ENCODE measurements at places on chromosomes 3 and 15. TPM values are rescaled to one million over a fixed set of nuclear protein-coding genes. Genes with fewer than 3 reads are reported as not detected.

Gene CPN2
- 0.10 TPM for total RNA-seq

Gene GOLGA8G
- total RNA-seq, result not detected

Gene CTXN2
- not detected for total RNA-seq

Gene HTR3E
- total RNA-seq, result not detected

Gene TAGLN3
- total RNA-seq, result 1.9 TPM

Gene ISLR
- 46.8 TPM for total RNA-seq

Gene GALK2
- 38.5 TPM for total RNA-seq

Gene CPLX3
- 0.20 TPM for total RNA-seq

Gene TADA3
- 20.8 TPM for total RNA-seq

Gene PTPRG
- 40.0 TPM for total RNA-seq

Gene ACKR4
- 41.2 TPM for total RNA-seq

Gene CADM2
- 2.5 TPM for total RNA-seq

Gene SPTBN5
- 1.7 TPM for total RNA-seq

Gene IQCF5
- total RNA-seq, result not detected

Gene DLL4
- total RNA-seq, result 7.6 TPM

Gene EPB42
- total RNA-seq, result 10.4 TPM

Gene POPDC2
- 5.5 TPM for total RNA-seq

Gene MORC1
- not detected for total RNA-seq

Gene CACNA1D
- total RNA-seq, result 5.6 TPM

Gene SLC25A26
- total RNA-seq, result 15.5 TPM

Gene LRRC49
- 11.4 TPM for total RNA-seq

All from skin of body (tissue), 3 donors.